Stimulated activated CD4-positive, alpha-beta T cell treated with anti-CD3 and anti-CD28 coated beads, Interleukin-2, amount 100 ng/mL, for 24 hours (primary cell): ENCODE measurements at places on chromosomes 6 and 20.
A peak's percentile ranks its signal among the peaks of the same experiment; 100 is the strongest.

GRCh38 chr6:153634416-153634815, 404.6 kb upstream of the OPRM1 start:
- DNase-seq = no peak

GRCh38 chr20:41123631-41124030, 13.7 kb upstream of the PLCG1 start:
- no peak for DNase-seq

GRCh38 chr20:1324598-1325172, 4.3 kb downstream of the SDCBP2 start:
- DNase-seq = peak; percentile 24

- DNase-seq = no peak
Measured at GRCh38 chr20:20637998-20638725, 74.3 kb downstream of the RALGAPA2 start.

GRCh38 chr6:20312606-20313005, 89.1 kb upstream of the E2F3 start:
- no peak for DNase-seq

DNA sequence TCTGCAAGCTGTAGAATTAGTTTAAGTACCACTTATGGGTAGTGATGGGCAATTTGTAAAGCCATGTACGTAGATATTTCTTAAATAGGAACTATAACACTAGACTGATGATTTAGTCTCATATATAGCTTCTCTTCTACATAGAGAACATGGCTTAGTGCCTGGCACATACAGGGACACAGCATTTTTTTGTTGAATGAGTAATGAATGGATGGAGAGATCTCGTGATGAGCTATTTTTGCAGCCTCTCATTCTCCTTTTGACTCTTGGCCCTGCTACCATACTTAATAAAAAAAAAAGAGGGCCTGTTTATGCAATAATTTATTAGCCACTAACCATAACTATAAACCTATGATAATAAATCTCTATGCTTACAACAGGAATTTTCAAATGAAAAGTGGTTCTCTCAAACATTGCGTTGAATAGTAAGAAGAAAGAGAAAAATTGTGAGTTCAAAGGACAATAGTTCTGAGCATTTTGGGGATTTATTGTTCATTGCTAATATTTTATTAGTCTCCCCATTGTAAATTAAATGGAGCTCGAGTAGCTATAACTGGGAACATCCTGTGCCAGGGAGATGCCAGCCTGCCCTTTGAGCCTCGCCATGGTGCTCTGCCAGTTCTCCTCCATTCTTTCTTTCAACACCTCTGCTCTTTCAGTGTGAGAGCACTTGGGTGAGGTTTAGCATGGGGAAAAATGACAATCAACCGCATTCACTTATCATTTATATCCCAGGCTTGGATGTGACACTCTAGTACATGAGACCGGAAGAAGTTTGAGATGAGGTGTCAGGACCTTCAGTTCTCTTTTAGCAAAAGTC, 14.7 kb upstream of the RCAN2 start:
- DNase-seq = no peak

- peak; percentile 40 for DNase-seq
Measured at GRCh38 chr20:50189681-50190250, 864 bp upstream of the CEBPB start.

GRCh38 chr20:25859649-25860530, 163.2 kb upstream of the ZNF337 start:
- peak; percentile 73 for DNase-seq

DNA sequence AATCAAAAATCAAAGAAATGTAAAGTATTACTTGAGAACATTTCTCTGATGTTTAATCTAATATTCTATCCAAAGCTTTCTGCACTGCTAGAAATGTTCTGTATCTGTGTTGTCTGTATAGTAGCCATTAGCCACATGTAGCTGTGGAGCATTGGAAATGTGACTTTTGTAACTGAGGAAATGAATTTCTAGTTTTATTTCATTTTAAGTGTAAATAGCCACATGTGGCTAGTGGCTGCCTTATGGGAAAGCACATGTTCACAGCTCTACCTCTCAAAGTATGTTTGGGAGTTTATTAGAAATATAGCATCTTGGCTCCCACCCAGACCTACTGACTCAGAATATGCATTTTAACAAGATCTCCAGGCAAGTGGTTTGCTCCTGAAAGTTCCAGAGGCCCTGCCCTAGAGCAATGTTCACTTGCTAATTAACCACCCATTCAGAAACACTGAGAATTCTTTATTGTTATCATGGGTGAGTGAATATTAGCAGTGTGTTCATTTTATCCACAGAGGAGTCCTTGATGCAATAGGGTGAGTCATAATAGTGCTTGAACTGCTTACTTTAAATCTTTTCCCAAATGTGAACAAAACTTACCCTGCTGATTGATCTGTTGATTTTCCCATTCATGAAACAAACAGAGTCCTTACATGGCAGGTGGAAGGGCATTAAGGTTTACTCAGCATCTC, 282.7 kb downstream of the PLCB1 start:
- DNase-seq = no peak

DNA sequence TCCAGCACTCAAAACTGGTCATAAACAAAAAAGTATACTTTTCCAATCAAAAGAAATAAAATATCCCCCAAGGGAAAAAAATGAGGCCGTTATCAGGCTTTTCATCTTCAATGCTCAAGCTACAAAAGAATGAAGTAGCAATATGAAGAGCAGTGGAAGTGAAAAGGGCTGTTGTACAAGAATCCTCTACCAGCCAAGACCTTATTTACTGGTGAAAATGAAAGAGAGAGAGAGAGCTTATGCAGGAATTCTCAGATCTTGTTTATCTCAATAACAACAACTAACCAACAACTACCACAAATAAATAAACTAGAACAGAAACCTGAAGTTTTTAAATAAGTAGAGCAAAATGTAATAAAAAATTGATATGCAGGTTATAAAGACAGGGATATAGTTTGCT, 400.6 kb downstream of the HDGFL1 start:
- no peak for DNase-seq

DNA sequence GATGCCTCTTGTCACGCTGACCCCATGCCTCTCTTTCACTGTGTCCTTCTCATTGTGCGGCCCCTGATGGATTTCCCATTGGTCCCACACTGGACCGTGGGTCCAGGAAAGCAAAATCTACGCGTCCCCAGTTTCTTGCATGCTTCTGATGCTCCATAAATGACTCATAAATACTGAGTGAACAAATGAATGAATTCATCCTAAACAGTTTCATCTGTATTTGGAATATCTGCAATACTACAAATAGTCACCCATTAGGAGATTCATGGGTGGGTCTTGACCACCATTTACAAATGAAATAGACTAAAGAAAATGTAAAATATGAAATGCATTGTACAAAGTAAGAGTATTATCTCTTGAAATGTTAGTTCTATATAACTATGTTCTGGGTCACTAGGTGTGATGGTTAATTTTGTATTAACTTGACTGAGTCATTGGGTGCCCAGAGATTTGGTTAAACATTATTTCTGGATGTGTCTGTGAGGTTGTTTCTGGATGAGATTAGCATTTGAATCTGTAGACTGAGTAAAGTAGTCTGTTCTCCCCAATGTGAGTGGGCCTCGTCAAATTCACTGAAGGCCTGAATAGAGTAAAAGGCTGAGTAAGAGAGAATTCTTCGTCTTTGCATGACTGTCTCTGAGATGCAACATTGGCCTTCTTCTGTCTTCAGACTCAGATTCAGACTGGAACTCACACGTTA, 448.7 kb downstream of the PREX1 start:
- DNase-seq = no peak

GRCh38 chr6:86686496-86686895, 250.8 kb upstream of the HTR1E start:
- no peak for DNase-seq

GRCh38 chr6:109010705-109011102, 83.9 kb downstream of the SESN1 start:
- no peak for DNase-seq

DNA sequence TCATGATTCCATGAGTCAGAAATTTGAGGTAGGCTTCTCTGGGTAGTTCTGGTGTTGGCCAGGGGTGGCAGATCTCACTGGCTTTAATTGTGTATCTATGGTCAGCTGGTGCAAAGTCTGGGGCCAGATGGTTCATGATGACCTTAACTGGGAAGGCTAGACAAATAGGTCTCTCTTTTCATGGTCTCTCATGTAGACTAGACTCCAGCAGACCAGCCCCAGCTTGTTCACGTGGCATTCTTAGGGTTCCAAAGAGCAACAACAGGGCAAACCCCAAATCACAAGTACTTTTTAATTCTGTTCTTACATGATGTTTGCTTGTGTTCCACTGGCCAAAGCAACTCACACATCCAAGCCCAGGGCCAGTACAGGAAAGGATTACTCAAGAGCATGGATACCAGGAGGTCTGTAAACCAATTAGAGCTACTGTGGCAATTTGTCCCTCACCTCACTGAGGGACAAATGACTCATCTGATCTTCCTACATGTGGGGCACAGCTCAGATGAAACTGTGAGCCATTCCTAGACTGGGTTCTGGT, 79.5 kb upstream of the PBOV1 start:
- DNase-seq = no peak

- DNase-seq = no peak
Measured at GRCh38 chr6:144585217-144585814, 300.2 kb downstream of the UTRN start.

GRCh38 chr20:41134362-41135186, 2.8 kb upstream of the PLCG1 start:
- DNase-seq = no peak

- DNase-seq = no peak
Measured at GRCh38 chr6:54074578-54075195, 36.6 kb upstream of the MLIP start.

GRCh38 chr6:145204301-145204700, 531.0 kb downstream of the EPM2A start:
- no peak for DNase-seq

GRCh38 chr6:99603421-99604165, 3.0 kb upstream of the PRDM13 start:
- DNase-seq = no peak

DNA sequence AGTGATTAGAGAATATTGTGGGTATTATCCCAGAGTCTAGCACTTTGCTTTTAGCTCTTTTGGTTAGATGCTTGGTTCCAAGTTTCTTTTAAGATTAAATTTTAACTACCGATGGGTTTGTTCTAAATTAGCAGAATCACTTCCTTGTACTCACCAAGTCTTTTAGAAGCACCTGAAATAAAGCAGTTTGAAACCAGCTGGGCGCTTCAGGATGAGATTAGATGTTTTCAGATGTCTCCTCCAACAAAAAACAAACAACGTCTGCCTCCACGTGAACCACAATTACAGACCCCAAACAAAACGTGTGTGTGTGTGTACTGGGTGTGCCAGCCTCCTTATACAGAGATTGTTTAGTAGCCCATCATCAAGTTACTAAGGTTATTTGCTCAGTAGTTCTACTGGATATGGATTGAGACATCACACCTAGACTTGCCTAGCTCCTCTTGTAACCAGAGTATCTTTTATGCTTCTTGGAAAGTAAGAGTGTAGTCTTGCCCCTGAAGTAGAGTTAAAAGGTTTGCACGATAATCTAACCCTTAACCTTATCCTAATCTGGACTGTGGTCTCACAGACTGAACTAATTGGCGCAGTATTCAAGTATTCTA, 2.3 kb downstream of the DSTN start:
- DNase-seq = no peak

- DNase-seq = no peak
Measured at GRCh38 chr6:163460307-163460782, 45.8 kb downstream of the QKI start.

- no peak for DNase-seq
Measured at GRCh38 chr20:57470666-57471495, 54.1 kb downstream of the CTCFL start.

- DNase-seq = no peak
Measured at GRCh38 chr20:40868551-40869217, 159.9 kb upstream of the TOP1 start.

GRCh38 chr6:144302701-144303372, 17.7 kb downstream of the UTRN start:
- DNase-seq = no peak

- DNase-seq = no peak
Measured at GRCh38 chr20:44904377-44904776, 5.5 kb upstream of the PABPC1L start.

GRCh38 chr20:47576516-47577033, 74.9 kb downstream of the NCOA3 start:
- no peak for DNase-seq

DNA sequence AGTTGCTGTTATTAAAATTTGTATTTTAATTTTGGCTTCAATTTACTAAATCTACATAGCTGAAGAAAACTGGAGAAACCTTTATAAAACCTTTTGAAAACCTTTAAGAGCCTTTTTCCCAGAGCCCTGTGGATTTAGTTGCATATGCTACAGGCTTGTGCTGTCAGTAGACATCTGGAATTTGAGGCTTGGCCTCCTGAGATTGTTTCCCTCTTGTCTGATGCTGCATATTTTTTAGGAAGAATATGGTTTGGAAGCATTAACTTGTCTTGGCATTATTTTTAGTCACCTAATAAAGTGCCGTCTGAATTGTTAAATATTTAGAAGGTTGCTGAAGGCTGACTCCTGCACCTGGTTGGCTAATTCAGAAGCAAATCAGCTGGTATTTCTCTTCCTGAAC, 369.4 kb downstream of the UTRN start:
- DNase-seq = no peak

DNA sequence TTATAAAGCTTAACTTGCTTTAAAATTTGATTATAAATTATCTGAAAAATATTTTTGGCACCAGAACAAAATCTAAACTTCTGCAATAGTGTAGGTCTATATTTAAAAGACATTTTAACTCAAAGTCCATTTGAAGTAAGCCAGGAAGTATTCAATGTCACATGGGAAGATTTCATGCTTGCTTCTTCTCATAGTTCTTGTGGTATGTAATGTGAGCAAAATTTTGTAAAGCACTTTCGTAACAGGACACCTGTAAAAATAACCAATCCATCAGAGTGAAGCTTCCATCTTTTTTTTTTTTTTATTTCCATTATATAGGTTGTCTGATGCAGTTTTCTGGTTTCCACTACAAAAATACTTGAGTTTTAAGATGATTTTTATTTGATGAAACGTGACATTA, 386.1 kb downstream of the LAMA2 start:
- DNase-seq = no peak

DNA sequence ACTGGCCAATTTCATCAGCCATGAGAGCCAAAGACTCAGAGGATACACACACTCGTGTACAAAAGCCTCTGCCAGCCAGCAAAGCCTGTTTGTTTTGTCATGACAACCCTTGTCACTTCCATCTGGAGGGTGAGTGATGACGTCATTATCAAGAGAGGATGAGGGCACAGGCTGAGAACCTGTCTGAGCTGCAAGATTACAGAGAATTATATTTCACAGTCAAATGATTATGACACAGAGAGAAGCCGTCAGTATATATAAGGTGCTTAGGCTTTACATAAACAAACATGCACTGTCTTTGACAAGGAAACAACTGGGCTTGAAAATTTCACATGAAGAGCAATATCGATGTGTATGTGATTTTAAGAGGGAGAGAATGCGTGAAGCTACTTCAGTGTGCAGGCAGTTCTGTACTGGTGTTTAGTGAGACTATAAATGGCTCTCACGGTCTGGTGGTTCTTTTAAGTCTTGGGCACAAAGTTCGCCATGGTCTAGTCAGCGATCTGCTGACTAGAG, 36.5 kb upstream of the BCLAF1 start:
- no peak for DNase-seq
